ENCODE measurements at places on chromosomes 5 and 9.

- no peak for DNase-seq
Measured at GRCh38 chr9:79215821-79216220, 355.9 kb upstream of the TLE4 start.

DNA sequence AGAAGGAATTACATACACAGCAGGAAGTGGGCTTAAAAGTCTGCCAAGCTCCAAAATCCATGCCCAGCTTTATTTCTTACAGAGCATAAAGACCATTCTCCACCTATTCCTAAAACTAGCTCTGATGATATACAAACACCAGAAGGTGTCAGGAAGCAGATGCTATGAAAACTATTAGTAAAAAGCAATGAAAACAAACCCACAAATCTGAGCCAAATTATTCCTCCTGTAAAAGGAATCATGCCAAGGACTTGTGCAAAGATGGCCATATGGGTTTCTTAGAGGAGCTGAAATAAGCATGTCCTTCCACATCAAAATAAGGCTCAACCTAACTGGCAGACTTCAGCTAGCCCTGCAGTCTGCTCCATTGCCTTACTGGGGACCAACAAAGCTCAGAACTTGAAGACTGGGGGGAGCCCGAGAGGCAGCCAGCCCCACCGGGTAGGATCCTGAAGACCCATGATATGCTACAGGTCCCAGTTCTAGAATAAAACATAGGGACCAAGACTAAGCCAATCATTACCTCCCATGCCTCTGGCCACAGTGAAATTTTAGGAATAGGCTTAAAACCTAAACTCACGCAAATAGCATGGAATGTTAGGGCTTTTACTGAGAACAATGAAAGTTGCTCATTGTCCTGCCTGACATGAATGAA lies 42.8 kb upstream of the GABRP start:
- peak; percentile 7 for DNase-seq

DNA sequence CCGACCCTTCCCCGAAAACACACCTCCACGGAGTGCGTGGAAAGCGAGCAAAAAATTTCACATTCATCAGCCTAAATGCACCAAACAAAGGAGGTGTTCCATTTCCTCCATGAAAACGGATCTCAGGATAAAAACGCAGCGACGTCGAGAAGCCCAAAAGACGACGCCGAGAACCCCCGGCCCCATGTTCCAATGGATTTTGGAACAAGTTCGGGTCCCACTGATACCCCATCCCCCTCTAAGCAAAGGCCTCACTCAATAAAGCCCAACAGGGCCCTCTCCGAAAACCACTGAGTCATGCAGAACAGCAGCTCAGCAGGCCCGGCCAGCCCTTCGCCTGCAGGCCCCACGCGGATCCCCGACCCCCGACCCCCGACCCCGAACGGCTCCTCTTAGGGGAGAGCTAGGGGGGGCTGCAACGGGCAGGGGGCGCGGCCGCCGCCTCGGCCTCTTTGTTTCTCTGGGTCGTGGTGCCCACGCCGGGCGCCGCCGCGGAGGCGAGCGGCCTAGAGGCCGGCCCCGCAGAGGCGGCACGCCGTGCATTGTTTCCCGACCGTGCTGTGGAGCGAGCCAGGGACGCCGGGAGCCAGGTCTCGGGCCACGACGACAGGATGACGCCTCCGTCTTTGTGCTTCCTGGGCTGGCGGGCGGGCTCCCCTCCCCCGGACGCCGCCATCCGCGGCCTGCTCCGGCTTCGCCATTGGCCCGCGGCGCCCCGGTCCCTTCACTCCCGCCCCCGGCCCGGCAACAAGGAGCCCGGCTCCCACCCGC lies 915 bp downstream of the ZFAND5 start:
- DNase-seq, result peak; percentile 73

DNA sequence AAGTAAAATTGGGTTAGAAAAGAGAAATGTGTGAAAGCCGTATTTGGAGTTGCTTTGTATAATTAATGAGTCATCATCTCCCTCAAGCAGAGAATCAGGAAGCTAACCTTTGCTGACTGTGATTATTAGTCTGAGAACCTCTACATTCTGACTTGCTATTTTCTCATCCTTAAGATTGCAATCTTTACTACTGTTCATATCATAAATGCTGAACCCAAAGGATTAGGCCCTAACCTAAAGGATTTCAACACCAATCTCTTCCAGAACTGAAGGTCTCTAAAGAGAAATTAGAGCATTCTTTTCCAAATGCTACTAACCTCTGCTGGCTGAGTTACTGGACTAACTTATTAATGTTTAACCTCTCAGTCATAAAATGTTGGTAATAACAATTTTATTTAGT lies 538.1 kb upstream of the MEF2C start:
- no peak for DNase-seq

- DNase-seq, result peak; percentile 72
Measured at GRCh38 chr9:131407717-131408195, 13.9 kb downstream of the PRRC2B start.

GRCh38 chr5:73763300-73764032 lies 137.5 kb downstream of the ARHGEF28 start:
- no peak for DNase-seq

- DNase-seq, result no peak
Measured at GRCh38 chr5:119291056-119291455, 64.8 kb upstream of the TNFAIP8 start.

GRCh38 chr5:168137265-168137664 lies 154.2 kb upstream of the WWC1 start:
- no peak for DNase-seq

GRCh38 chr5:93289942-93290341 lies 291.1 kb downstream of the NR2F1-AS1 start:
- no peak for DNase-seq

Data from ecto neural progenitor cell (in vitro differentiated cells).